NCI-H526 (cell line): ENCODE measurements at places on chromosomes 3 and 15.

GRCh38 chr15:82543160-82543559 lies 2.9 kb upstream of the RPS17 start:
- DNase-seq: no peak

DNA sequence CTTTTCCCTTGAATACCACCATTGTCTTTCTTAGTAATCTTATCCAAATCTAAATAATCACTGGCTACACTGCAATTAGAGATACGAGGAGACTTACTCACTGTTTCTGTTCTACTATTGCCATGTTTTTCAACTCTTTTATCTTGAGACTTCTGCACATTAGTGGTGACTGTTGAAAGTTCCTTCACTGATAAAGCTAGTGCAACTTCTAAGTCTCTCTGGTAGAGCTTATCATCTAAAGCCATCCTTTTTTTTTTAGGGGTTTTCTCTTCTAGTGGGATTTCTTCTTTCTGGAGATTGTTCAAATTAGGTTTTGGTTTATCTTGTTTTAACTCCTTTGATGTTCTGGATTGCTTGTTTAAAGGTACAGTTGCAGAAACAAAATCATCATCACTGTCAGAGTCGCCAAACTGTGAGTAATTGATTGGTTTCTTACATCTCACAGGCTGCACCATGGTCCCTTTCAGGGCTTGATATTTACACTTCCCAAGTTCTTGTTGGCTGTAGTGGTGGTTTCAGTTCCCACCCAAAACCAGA lies 37.7 kb downstream of the NCK1 start:
- DNase-seq: no peak

GRCh38 chr3:72997421-72997961 lies 880 bp downstream of the PPP4R2 start:
- DNase-seq: peak; percentile 14

GRCh38 chr3:110528305-110529121 lies 543.1 kb upstream of the NECTIN3 start:
- no peak for DNase-seq

GRCh38 chr3:8627201-8627940 lies 17.2 kb downstream of the SSUH2 start:
- DNase-seq: no peak
